ENCODE measurements at places on chromosomes 16 and 17.

DNA sequence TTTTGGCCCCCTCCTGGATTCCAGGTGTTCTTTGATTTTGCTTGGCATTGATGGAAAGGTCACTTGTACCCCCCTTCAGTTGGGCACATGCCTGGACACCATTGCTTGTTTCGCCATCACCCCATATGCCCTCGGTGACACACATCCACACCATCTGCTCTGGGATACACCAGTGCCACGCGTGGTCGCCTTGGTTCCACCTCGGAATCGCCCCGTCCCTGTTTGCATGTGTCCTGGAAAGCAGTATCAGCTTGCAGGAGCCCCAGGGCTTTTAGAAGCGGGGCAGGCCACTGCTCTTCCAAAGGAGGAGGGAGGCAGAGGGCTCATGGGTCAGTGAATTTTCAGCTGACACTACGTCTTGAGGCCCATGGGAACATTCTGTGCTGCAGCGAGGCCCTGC is 607.9 kb downstream of the KCNJ18 start:
- DNase-seq, result no peak

- DNase-seq, result no peak
Measured at GRCh38 chr16:73428121-73428520, 380.2 kb upstream of the ZFHX3 start.

DNA sequence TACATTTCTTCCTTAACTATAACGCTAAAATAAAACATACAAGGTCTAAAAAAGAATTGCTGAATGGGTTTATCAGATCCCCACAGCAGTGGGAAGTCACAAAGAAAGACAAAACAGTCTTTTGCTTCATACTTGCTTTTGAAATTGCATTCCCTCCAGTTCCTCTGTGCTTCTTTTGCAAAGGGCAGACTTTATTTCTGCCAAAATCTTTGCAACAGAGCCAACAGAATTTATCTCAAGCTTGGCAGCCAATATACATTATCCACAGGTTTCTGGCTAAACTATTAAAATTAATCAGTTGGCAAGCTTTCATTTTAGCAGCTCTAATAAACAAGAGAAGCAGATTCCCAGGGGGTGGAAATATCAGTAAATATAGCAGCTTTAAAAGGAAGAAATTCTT is 378.9 kb upstream of the CA10 start:
- DNase-seq, result no peak

DNA sequence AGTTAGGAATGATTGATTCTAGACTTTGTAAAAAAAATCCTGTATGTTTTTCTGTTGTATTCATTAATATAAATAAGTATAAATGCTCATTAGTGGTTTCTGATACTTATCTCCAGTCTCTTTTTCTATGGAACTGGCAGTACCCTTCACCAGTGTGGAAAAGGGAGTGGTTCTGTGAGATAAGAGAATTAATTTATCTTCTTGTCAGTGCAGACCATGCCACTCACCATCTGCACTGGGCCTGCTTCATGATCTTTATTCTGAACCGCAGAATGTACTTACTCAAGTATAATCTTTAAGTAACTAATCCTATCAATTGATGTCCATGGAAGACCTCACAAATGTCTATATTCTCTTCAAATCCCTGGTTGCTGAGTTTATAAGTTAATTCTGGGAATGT is 836.1 kb upstream of the CDH8 start:
- no peak for DNase-seq

DNA sequence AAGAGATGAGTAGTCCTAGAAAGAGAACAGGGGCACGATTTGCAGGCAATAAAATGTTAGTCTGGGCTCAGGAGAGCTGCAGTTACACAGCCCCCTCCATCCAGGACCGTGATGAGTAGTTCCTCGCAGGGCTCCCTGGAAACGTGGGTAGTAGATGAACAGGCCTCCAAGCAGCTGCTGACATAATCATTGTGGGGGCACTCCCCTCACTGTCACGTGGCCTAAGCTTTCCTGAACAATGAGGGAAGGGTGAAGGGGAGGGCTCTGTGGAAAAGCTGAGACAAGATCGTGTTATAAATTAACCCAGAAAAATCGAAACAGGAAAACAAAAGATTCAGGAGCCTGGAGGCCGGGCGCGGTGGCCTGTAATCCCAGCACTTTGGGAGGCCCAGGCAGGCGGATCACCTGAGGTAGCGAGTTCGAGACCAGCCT is 1.3 kb upstream of the PER1 start:
- DNase-seq, result no peak

DNA sequence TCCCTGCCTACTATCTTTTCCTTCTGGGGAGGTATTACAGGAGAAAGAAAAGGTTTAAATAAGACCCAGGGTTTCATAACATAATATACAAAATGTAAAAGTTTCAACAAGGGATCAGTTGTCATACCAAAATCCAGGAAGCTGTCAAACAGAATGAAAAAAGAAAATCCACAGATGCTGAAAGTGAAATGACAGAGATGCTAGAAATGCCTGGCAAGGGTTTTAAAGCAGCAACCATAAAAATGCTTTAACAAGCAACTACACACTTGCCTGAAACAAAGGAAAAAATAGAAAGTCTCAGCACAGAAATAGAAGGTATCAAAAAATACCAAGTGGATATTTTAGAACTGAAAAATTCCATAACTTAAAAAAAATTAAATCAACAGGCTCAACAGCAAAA is 105.0 kb downstream of the C16orf78 start:
- no peak for DNase-seq

- DNase-seq, result no peak
Measured at GRCh38 chr16:69012906-69013305, 92.5 kb upstream of the HAS3 start.

DNA sequence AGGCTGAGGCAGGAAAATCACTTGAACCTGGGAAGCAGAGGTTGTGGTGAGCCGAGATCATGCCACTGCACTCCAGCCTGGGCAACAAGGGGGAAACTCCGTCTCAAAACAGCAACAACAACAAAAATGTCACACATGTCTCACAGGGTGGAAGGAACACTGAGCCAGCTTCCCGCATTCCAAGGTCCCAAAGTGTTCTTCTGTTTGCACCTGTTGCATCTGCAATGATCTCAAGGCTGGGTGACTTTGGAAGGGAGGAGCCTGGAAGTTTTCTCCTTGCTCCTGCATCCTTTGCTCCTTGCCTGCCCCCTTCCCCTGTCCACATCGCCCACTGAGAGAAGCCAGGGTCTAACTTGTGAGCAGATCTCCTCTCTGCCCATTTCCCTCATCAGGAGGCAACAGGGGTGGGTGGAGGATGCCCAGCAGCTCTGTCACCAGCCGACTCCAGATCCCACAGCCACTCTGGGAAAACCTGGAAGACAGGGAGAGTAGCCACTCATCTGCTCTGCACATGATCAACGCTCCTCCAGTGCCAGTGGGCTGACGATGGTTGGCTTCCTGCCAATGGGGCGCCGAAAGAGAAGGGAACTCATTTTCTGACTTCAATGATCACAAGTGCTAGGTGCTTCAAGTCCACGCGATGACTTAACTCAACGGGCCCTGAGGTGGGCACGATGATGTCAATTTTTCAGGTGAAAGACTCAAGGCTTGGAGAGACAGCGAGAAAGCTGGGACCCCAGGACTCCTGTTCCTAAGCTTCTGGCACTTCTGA is 12.6 kb downstream of the CHST6 start:
- no peak for DNase-seq

DNA sequence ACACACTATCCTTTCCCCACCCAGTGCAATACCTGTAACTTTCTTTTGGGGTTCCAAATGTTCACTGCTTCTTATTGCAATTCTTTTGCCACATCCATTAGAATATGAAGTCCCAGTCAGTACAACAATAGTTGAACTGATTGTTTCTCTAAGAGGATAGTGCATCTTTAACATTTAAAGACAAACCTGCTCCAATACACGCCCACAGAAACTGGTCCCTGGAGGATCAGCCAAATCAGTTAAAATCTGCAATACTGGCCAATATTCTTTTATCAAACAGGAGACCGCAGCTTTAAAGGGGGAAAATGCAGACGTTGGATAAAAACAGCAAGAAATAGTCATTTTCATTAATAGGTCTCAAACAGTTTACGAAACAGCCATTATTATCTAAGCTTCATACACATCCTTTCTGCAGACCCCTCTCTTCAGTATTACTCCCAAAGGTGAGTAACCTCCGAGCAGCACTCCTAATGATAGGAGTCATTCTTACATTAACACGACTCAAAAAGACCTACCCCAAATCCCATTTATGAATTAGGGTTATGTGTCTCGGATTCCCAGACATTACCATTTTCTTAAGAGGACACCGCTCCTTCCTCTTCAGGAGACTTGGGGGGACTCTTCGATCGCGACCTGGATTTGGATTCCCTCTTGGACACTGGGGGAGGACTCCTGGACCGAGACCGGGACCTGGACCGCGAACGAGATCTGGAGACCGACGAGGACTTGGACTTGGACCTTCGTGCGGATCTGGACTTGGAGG is 1.4 kb downstream of the SRSF2 start:
- no peak for DNase-seq

DNA sequence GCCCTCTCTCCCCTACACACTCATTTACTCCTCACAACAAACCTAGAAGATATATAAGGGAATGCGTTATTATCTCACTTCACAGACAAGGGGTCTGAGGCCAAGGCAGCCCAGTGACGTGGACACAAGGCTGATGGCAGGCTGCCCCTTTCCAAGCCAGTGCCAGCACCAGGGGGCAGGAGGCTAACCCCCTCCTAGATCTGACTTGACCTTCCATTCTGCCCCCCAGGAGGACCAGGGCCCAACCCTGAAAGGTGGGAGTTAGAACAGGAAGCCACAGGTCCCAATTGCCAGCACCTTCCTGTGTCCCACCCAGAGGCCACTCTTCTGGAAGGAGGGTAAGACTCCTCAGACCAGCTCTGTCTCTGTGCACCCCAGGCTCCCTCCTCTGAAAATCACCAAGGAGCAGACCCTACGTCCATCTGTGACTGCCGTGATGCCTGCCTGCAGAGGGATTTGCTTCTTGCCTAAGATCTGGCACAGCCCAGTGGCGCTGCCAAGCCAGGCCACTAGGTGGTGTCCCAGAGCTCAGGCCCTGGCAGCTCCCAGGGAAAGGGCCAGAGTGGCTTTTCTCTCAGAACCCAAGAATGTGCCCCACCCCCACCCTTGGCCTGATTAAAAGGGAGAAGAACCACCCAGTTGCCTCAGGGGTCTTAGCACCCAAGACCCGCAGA is 42.4 kb upstream of the MRPS23 start:
- DNase-seq, result peak; percentile 77

GRCh38 chr16:86559802-86560305 is 4.8 kb upstream of the MTHFSD start:
- no peak for DNase-seq

- no peak for DNase-seq
Measured at GRCh38 chr16:59259074-59259949, 525.2 kb upstream of the GOT2 start.

GRCh38 chr17:37430051-37430627 is 23.5 kb downstream of the TADA2A start:
- DNase-seq, result no peak

GRCh38 chr17:76949913-76950695 is 81.9 kb downstream of the MGAT5B start:
- no peak for DNase-seq

- DNase-seq, result no peak
Measured at GRCh38 chr17:74720506-74720905, 7.8 kb upstream of the CD300LF start.

DNA sequence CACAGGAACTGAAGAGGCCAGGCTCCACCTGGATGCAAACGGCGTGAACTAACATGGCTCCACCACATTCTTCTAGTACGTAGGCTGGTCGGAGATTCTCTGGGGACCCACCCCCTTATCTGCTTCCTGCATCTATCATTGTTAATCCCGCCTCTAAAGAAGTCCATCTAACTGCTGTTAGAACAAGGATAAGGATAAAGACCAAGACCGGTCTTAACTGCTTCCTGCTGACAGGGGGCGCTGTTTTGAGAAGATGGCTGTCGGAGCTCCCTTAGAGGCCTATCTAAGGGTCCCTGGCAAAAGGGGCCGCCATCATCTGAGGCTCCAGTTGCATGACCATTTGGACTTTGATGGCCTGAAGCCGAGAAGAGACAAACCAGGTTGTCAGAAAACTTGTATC is 25.8 kb upstream of the TNFSF12 start:
- no peak for DNase-seq

DNA sequence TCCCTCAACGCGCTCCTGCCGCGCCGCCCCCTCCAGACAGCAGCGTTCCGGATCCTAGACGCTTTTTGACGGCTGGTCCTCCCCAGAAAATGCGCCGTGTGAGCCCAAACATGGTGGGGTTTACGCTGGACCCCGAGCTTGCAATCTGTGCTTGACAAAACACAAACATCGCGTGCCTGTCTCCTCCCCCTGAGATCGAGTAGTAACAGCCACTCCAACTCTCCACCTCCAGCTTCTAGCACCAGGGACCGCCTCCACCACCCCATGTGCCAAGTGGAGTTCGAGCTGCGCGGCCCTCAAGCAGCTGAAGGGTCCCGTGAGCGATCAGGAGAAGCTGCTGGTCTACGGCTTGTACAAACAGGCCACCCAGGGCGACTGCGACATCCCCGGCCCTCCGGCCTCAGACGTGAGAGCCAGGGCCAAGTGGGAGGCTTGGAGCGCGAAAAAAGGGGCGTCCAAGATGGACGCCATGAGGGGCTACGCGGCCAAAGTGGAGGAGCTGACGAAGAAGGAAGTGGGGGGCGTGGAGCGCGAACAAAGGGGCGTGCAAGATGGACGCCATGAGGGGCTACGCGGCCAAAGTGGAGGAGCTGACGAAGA is 656 bp upstream of the GEMIN4 start:
- DNase-seq, result no peak

DNA sequence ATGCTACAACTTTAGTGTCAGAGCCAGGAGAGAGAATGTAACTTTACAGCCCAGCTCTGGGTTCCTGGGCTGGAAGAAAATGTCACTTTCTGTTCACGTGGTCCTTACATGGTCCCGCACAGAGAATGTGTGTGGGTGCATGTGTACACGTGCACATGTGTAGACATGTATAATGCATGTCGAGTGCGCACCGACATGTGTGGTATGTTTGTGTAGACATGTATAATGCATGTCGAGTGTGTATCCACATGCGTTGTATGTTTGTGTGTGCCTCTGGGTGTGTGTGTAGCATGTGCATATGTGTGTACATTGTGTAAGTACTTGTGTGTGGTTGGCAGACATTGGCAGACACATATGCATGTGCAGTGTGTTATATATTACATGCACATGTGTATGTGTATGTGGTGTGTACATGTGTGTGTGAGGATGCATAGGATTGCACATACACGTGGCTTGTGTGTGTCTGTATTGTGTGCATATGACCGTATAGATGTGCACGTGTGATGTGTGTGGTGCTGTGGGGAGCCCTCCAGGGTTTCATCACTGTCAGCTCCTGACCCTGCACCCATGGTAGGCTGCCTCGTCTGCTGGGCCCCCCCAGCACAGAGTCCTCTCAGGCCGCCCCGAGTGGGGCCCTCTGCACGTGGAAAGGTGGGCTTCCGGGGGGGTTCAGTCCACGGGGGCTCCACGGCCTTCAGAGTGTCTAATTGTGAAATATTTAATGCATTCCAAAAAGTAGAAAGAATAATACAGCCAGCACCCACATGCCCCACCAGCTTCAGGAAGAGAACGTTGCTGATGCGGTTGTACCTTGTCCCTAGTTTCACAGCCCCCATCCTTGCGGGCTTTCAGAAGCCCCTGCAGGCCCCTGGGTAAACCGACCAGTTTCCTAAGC is 214.2 kb upstream of the GSE1 start:
- DNase-seq, result no peak

GRCh38 chr17:63760771-63761539 is 12.4 kb downstream of the CCDC47 start:
- no peak for DNase-seq

- DNase-seq, result no peak
Measured at GRCh38 chr16:70746040-70746707, 54.8 kb downstream of the VAC14 start.

- DNase-seq, result no peak
Measured at GRCh38 chr17:77727037-77727615, 231.4 kb upstream of the TNRC6C start.

Measured in stimulated activated CD4-positive, alpha-beta T cell treated with anti-CD3 and anti-CD28 coated beads, TNF-alpha, amount 100 ng/mL, for 1 hour (primary cell).